NCI-H2029 treated with DMSO at 0.1 percent for 48 hours (cell line): ENCODE measurements at places on chromosomes 16 and 17.

DNA sequence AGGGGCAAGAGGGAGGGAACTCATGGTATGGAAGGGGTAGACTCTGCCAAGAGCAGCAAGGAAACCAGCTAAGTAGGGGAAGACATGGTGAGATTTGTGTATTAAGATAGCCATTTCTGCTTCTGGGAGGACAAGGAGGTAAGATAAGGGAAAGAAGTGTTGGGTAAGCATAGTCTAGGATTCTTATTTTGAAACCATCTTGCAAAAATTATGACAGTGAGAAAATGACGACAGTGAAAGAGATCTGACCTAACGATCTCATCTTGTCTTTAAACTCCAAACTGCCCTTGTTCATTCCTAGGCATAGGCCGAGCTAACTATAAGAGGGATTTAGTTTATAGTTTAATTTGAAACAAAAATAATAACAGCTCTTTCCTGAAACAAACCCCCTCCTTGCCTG is 5.6 kb upstream of the RBL2 start:
- DNase-seq = no peak

DNA sequence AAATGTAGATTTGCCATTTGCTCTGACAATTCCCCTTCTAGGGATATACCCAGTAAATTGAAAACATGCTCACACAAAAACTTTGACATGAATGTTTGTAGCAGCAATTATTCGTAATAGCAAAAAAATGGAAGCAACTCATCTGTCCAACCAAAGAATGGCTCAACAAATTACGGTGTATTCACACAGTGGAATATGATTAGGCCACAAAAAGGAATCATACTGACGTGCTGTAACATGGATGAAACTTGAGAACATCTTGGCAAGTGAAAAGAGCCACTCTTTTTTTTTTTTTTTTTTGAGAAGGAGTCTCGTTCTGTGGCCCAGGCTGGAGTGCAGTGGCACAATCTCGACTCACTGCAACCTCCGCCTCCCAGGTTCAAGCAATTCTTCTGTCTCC is 24.1 kb upstream of the SPNS3 start:
- DNase-seq = no peak

DNA sequence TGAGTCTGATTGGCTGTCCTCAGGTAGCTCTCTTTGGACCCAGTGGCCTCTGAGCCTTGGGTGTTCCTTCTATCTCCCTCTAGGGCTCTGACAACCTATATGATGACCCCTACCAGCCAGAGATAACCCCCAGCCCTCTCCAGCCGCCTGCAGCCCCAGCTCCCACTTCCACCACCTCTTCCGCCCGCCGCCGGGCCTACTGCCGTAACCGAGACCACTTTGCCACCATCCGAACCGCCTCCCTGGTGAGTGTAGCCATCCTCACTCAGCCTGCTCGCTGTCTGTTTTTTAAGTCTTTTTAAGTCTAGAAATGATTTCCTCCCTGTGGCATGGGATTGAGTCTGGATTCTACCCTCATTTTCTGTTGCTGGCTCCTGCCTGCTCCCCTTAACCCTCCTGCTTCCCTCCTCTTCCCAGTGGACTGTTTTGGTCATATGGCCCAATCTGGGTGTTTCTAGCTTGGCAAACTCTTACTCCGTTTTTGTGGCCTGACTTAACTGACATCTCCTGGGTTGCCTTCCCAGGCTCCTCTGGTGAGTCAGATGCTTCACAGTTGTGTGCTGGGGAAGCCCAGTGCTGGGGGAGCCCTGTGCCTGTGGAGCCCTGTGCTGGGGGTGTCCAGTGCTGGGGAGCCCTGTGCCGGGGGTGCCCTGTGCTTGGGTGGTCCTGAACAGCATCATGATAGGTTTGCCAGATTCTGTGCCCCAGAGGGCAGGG is 9.9 kb downstream of the TAOK2 start:
- DNase-seq = no peak

DNA sequence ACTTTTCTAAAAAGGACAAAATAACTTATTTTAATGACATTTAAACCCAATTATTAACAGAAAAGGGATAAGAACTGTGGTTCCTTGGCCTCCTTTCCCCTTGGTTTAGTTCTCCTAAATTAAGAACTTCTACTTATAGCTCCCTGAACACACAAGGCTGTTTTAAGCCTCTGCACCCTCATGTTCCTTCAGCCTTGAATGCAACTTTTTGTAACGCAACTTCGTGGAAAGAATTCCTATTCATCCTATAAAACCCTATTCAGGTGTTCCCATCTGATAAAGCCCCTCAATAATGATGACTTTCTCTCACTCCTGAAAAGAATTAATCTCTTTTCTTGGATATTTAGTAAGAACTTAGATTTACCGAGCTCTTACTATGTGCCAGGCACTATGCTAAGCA is 6.3 kb downstream of the STAT3 start:
- DNase-seq = no peak

- DNase-seq = no peak
These were observed 13.3 kb upstream of the SPOP start for GRCh38 chr17:49691086-49691676.

- no peak for DNase-seq
These were observed 238.7 kb downstream of the GSG1L start for GRCh38 chr16:27824786-27825185.

- DNase-seq = no peak
These were observed 152.7 kb upstream of the CDH11 start for GRCh38 chr16:65274566-65274965.

DNA sequence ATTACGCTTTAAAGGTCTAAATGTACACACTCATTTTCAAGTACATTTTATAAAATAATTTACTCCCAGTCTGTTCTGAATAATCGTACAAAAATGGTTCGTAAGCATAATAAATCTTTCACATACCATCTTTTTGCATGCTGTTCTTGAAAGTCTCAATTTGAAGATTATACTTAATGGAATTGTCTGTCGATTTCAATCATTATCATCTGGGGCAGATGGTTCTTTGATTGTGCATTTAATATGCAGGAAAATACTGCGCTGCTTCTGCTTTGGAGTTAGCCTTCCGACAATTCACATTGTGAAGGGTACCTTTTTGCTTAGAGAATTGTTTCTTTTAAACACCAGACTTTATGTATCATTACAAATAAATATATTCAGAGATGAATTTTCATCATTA is 262.8 kb downstream of the ABCC12 start:
- no peak for DNase-seq

- no peak for DNase-seq
These were observed 166.7 kb downstream of the XYLT1 start for GRCh38 chr16:17304106-17304490.

GRCh38 chr16:89354325-89354724 is 136.0 kb downstream of the ANKRD11 start:
- no peak for DNase-seq

GRCh38 chr16:56825826-56826225 is 39.2 kb upstream of the SLC12A3 start:
- DNase-seq = no peak

GRCh38 chr17:17456251-17456650 is 20.5 kb upstream of the MED9 start:
- DNase-seq = no peak

DNA sequence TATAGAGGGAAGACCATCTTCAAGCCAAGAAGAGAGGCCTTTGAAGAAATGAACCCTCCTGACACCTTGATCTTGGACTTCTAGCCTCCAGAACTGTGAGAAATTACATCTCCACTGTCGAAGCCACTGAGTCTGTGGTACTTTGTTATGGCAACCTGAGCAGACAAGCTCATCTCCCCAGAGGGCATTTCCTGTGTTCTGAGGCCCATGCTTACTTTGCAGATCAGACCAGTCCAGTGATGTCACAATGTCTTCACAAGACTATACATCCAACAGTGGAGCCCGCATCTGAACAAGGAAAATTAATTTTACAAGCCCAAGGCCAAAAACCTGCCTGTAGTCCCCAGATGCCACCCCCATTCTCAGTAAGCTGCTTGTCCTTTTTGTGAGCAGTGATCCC is 14.8 kb upstream of the C17orf113 start:
- no peak for DNase-seq

- no peak for DNase-seq
These were observed 5.2 kb downstream of the IL32 start for GRCh38 chr16:3070608-3071111.

GRCh38 chr17:47423406-47424295 is 99.9 kb downstream of the EFCAB13 start:
- no peak for DNase-seq

- no peak for DNase-seq
These were observed 250.8 kb downstream of the C16orf95 start for GRCh38 chr16:87066133-87067002.

- no peak for DNase-seq
These were observed 36.6 kb upstream of the NACA2 start for GRCh38 chr17:61627658-61628057.

- no peak for DNase-seq
These were observed 37.5 kb downstream of the DHRS7B start for GRCh38 chr17:21164216-21164615.

DNA sequence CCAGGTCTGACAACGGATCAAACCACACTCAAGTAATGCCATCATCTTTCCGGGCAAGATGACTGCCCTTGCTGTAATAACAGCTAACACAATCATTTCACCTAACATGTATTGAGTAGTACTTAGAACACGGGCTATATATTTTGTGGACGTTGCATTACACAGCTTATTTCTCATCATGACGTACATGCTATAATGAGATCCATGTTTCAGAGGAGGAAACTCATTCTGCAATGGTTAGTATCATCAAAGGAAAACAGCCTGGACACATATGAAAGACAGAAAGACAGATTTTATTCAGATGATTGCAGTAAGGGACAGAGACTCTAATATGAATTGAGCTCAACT is 446.7 kb downstream of the HS3ST3B1 start:
- DNase-seq = no peak

GRCh38 chr17:65626451-65626850 is 65.0 kb upstream of the AXIN2 start:
- no peak for DNase-seq

GRCh38 chr16:70252355-70252988 is 732 bp upstream of the EXOSC6 start:
- DNase-seq = no peak

DNA sequence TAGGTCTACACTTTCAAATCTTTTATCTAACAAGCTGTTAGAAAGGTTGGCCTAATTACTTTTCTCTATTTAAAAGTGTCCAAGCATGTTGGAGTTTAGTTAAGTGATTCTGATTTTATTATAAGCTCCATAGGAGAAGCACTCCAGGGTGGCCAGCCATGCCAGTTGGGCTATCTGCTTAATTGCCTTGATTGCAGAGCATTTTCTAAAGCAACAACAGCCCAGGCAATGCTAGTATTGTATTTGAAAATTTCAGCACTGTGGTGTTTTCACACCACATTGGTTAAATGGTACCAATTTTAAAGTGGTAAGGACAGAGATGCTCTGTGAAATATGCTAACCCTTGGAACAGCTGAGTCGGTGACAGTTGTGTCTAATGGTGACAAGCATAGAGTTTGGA is 510.5 kb upstream of the CDH8 start:
- DNase-seq = no peak

DNA sequence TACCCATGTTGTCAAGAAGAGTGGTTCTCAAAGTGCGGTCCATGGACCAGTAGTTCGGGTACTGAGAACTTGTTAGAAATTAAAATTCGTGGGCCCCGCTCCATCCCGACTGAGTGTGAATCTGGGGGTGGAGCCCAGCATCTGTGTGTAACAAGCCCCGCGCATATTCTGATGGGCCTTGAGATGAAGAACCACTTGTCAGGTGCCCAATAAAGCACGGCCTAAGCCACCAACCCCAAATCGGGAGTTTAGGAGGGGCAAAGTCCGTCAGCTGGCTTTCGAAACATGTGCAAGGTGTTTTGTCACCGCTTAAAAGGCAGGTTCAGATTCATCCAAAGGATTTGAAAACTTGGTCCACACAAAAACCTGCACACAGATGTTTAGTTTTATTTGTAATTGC is 29.5 kb downstream of the PSMD12 start:
- DNase-seq = no peak

GRCh38 chr17:30235386-30236296 is at the start of gene SLC6A4:
Gene SLC6A4, minus strand, starts transcription at chr17:30235697. Its CDS starts 13,739 bp downstream, at chr17:30221958.
- no peak for DNase-seq

GRCh38 chr17:60256174-60256573 is 106.4 kb downstream of the CA4 start:
- no peak for DNase-seq

GRCh38 chr17:1754430-1755112 is 7.3 kb upstream of the SERPINF1 start:
- DNase-seq = no peak

GRCh38 chr16:74998481-74999218 is at the start of gene ZNRF1:
Gene ZNRF1, plus strand, starts transcription at chr16:74999024. Its CDS starts 648 bp downstream, at chr16:74999672.
- DNase-seq = peak; percentile 32

DNA sequence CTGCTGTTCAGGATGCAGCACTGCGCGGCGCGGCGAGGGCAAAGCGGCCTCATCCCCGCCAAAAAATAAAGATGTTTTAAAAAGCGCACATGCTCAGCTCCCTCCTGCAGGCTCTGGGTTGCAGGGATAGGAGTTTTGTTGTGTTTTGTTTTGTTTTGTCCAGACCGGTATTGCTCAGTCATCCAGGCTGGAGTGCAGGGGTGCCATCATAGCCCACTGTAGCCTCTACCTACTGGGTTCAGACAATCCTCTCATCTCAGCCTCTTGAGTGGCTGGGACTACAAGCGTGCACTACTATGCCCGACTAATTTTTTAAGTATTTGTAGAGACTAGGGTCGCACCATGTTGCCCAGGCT is 636 bp downstream of the WWOX start:
- DNase-seq = no peak

DNA sequence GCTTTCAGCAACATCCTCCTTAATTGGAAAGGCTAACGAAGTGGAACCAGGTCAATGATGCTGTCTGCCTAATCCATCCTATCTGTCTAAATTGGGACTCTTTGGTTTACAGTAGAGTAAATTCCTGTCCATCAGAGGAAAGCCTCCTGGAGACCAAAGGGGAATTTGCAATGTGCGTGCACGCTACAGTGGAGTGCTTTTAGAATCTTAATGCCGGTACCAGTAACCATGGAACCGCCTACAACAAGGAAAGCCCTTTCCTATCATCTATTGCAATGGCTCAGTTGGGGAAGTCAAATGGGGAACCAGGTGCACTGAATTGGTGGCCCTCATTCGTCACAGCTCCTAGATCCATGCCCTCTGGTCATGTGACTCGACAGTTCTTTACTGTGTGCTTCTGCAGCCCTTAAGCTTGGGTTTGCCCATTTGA is 110.1 kb downstream of the XYLT1 start:
- DNase-seq = no peak

DNA sequence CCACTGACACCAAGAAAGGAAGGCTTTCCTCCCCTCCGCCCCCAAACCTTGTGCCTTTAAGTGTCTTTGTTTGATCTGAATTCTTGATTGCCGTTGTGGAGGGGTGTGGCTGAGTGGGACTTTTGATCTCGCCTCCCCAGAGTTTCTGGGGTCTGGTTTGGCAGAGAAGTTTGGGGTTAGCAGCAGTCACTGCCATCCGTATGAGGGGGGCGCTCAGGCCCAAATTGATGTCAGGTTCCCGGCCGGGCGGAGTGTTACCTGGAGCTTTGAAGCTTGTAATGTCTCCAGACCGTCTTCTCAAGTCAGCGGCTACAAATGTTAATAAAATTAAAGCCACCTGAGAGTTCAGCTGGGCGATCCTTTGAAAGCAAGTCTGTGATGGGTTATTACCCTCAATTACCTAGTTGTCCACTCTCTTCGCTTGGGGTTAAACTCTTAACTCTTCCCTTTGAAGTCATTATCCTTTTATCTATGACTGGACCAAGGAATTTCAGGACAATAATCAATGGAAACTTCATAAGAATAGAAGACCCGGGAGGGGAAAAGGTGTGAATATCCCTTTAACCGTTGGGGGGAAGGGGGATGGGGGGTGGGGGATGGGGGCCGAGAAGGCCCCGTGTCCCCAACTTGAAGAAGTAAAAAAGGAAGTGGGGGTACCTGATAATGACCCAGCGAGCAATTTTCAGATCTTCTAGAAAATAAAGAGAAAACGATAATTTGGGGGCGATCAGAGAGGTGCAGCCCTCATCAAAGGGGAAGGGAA is 31.8 kb upstream of the AXIN2 start:
- DNase-seq = no peak
